Mesenteric fat pad (tissue), 1 donor: ENCODE measurements at places on chromosomes 7 and 10.
A peak's percentile ranks its signal among the peaks of the same experiment; 100 is the strongest.

- no peak for DNase-seq
Measured at GRCh38 chr10:133325440-133326222, 11.1 kb downstream of the CALY start.

GRCh38 chr7:24665564-24666294 is 91.5 kb downstream of the GSDME start:
- no peak for DNase-seq

- peak; percentile 89 for DNase-seq
Measured at GRCh38 chr10:132961787-132962622, 19.6 kb upstream of the CFAP46 start.

DNA sequence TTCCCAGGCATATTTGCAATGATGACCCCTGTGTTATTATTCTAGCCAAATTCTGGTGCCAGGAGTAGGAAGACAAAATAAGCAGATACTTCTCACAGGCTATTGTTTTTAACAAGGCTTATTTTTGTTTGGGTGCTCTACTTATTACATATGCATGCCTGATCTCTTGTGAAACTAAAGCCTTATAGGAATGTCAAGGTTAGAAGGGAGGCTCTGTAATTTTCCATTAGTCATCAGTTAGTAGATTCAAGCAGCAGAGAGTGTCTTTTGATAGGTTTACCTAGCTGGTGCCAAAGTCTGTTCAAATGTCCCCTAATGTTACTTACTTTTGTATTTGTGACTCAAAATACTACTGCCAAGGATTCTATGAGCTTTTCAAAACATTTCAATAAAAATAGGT is 11.7 kb upstream of the TMEM106B start:
- no peak for DNase-seq

- DNase-seq, result no peak
Measured at GRCh38 chr10:52744057-52744805, 28.4 kb downstream of the MBL2 start.

DNA sequence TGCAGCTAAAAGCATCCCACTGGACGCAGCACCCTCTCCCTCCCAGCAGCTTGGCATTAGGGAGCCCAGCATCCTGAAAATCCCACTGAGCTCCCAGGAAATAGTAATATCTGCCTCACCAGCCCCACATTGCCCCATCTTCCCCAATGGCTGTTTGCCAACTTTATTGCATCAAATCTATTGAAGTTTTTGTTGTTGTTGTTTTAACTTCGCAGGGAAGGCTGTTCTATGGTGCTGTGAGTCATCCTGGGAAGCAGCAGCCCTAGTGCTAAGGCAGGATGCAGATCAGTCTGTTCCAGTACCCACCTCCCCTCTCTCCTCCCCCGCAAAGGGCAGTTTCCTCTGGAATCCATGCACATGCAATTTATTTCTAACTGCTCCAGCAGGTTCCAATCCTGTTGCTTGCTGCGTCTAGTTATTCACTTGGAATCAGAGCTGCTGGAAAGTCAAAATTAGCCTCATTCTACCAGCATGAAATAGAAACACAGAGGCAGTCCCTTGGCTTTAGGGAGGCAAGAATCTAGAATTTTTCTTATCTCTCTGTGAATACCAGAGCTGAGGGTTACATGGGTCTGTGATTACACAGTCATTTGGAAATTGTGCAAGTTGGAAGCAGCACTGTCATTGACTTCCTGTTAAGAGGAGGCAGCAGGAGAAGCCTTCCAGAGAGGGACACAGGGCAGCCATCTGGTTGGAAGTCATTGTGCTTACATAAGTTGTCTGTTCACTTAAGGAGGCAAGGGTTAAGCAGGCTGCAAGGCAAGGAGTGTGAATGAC is 115.9 kb upstream of the CACUL1 start:
- DNase-seq, result no peak

- DNase-seq, result no peak
Measured at GRCh38 chr10:28812384-28813372, 135.4 kb downstream of the BAMBI start.

GRCh38 chr7:31079126-31079823 is 27.2 kb downstream of the ADCYAP1R1 start:
- no peak for DNase-seq

- DNase-seq, result no peak
Measured at GRCh38 chr7:80372415-80372814, 139.4 kb downstream of the GNAT3 start.

DNA sequence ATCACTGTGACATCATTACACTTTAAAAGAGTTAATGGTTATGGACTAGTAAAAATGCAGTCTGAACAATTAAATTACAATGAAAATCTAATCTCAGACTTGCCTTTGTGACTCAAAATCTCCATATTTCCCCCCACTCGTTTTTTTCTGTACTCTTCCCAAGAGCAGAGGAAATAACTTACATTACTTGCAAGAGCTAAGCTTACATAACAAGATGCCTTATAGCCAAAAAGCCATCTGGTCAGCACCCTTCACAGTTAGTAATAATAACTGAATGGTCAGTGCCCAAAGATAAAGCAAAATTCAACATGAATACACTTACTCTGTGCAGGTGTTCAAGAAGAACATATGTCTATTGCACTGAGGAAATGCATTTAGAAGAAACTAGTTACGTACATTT is 1381.5 kb upstream of the CELF2 start:
- no peak for DNase-seq

- DNase-seq, result no peak
Measured at GRCh38 chr10:119360181-119360921, 153.0 kb downstream of the GRK5 start.

DNA sequence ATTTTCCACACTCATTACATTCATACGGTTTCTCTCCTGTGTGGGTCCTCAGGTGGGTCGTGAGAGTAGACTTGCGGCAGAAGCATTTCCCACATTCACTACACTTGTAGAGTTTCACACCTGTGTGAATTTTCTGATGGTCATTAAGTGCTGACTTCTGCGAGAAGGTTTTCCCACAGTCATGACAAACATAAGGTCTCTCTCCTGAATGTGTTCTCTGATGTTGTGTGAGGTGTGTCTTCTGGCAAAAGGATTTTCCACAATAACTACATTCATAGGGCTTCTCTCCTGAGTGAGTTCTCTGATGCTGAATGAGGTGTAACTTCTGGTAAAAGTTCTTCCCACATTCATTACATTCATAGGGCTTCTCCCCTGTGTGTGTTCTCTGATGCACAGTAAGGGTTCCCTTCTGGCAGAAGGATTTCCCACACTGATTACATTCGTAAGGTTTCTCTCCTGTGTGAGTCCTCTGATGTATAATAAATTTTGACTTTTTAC is 15.1 kb downstream of the ZNF12 start:
- DNase-seq, result no peak

GRCh38 chr10:32970910-32971309 is 12.9 kb upstream of the ITGB1 start:
- DNase-seq, result no peak

DNA sequence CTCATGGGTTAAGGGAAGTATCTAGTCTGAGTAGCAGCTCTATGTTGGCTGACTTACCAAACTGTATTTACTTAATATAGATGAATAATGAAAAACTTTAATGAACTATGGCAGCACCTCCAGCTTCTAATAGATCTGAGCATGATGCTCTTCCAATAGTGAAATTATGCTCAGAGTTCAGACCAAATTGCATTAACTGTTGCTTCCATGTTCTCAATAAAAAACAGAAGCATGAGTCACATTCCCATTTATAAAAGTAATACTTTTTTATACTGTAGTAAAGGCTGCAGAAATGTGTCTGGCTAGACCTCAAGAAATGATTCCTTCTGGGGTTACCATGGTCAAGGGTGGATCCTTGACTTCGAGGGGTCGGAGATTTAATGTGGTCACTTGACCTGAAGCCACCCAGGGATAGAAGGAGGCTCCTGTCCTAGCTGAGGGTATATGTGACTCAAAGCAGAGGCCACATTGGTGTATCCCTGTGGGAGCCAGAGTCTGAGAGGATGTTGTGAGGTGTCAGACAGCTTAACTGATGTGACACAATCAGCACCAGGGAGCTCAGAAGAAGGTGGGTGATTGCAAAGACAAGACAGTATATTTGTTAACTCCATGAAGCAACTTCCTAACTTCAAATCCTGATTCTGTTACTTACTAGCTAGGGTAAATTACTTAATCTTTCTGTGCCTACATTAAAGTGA is 19.8 kb upstream of the PLCE1 start:
- no peak for DNase-seq

- DNase-seq, result no peak
Measured at GRCh38 chr10:58180666-58181065, 87.0 kb downstream of the IPMK start.

DNA sequence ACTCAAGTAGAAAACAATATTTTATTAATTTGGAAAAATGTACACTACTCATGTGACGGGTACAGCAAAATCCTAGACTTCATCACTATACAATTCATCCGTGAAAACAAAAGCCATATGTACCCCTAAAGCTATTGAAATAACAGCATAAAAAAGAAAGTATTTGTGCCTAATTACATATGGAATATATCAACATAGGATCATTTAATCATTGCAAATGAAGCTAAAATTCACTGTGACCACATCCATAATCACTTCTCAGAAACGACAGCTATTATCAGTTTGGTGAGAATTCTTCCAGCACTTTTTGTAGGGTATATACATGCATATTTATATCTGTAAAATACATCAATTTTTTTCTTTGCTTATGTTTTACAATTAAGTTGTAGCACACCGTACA is 128.0 kb downstream of the ARL4A start:
- no peak for DNase-seq

GRCh38 chr10:13669182-13669855 is 82.6 kb downstream of the PRPF18 start:
- no peak for DNase-seq

DNA sequence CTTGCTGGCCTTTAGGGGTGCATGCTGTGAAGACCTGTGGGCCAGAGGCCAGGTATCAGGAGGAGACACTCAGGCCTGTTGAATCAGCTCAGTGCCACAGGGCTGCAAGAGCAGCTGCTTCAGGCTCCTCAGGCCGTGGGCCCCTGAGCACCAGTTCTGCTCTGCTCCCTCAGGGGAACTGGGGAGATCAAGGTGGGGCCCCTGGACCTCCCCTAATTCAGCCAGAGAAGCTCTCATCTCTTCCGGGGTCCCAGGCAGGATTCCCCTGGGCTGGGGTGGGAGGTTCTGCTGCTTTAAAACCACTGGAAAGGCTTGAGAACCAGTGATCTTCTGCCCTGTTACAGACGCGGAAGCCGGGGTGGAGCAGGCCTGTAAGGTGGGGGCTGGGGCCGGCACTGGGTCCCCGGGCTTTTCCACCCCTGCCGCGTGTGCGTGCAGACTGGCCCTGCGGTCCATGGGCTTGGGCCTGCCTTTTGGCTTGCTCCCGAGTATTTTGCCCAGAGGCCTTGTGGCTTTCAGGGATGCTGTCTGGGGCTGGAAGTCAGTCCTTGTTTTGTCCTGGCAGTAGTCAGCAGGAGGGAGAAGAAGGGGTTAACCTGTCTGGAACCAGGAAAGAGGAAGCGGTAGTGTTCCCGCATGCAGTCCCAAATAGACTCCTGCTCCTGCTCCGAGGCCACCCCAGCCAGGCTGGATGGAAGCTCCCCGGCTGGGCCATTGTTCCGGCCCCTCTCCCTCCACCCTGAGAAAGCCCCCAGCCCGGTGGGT is 74.3 kb downstream of the LHPP start:
- no peak for DNase-seq

GRCh38 chr7:77258014-77258413 is 58.4 kb upstream of the FGL2 start:
- DNase-seq, result no peak

- DNase-seq, result no peak
Measured at GRCh38 chr7:48252995-48253394, 81.7 kb downstream of the ABCA13 start.

DNA sequence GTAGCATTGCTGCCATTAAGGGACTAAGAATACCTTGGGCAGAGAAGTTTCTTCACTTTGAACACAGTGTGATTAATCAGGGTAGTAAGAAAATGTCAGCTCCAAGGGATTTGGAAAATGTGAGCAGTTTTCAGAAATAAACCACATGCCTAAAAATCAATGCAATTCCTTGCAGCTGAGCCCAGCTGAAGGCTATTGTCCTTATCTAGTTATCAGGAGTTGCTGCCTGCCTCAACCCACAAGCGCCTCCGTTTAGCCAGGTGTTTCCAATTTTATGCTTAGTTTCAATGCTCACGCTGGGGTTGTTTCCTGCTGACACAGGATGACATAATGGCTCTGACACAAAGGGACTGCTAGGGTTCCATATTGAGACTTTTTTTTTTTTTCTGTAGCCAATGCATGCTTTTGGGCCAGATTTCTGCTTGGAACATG is 132.3 kb upstream of the ANK3 start:
- DNase-seq, result no peak

- no peak for DNase-seq
Measured at GRCh38 chr10:59325116-59325515, 37.2 kb downstream of the FAM13C start.

- no peak for DNase-seq
Measured at GRCh38 chr7:10939237-10939910, 34.3 kb upstream of the PHF14 start.

- no peak for DNase-seq
Measured at GRCh38 chr10:97648562-97649404, 8.3 kb downstream of the PI4K2A start.

- no peak for DNase-seq
Measured at GRCh38 chr7:37973915-37974314, 53.5 kb downstream of the EPDR1 start.

DNA sequence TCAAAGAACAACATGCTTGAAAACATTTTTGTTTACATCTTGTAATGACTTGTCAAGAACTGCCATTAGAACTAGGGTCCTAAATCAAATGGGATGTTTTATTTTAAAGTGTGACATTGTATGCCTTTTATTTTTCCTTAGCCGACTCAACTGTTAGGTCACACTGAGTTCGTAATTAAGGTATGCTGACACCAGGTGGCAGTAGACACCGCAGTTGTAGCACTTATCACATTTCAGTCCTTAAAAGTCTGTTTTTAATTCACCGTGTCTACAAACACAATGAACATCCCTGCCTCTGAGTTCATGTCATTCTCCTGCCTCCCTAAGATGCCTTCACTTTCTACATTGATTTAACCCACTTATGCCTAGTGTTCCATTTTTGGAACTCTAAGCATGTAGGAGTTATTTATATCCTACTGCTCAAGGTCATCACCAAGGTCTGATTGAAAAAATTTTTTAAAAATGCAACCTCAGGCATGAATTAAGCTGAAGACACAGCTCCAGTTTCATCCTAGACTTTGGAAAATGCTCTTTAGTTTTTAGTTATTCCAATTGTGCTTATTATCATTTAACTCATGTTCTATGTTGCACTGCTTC is 186.1 kb downstream of the BMPER start:
- no peak for DNase-seq

DNA sequence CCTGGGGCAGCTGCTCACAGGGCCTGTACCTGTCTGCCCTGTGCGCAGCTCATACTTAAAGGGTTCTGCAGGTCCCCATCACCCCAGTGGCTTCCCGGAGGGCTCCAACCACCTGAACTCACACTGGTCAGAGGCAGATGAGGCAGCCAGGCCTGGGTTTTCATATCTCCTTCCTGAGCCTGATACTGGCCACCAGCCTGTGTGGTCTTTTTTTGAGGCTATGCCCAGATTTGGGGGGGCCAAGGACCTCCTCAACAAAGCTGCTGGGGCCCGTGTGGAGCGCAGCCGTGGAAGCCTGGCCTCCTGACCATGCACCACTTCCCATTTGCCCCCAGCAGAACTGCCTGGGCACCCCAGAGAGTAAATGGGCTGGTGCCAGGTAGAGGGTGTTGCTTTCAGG is 25.7 kb downstream of the PNLIPRP2 start:
- peak; percentile 53 for DNase-seq
